ENCODE measurements at places on chromosomes 13 and 19.

- DNase-seq: no peak
Observed at GRCh38 chr13:44785401-44785800, 203.9 kb downstream of the NUFIP1 start.

DNA sequence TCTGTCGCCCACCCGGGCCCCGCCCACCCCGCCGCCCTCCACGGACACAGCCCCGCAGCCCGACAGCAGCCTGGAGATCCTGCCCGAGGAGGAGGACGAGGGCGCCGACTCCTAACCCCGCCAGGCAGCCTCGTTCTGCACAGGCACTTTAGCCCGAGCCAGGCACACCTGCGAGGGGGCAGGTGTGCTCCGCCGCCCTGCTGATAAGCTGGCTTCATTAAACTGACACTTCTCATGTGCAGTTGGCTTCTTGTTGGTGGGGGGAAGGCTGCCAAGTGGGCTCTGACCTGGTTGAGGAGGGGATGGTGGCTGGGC, 8.2 kb downstream of the IL4I1 start:
- DNase-seq: no peak

GRCh38 chr13:29980339-29980738, 129.9 kb upstream of the UBL3 start:
- no peak for DNase-seq

DNA sequence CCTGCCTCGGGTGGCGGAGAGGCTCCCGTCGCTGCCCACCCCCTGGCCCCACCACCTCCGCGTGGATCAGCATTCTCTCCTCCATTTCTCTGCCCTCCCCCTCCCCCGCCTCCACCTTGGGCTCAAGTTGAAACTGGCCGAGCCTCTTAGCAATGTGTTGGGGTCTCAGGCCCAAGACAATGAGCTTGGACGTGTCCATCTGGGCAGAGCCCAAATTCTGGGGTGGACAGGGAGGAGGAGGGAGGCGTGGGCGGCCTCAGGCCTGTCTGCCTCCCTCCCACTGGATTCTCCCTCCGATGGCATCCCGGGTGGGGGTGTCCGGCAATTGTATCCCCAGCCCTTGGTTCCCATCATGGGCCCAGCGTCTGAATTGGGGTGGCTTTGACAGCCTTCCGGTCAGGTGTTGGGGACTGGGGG, 1.2 kb downstream of the CELF5 start:
- DNase-seq: no peak

DNA sequence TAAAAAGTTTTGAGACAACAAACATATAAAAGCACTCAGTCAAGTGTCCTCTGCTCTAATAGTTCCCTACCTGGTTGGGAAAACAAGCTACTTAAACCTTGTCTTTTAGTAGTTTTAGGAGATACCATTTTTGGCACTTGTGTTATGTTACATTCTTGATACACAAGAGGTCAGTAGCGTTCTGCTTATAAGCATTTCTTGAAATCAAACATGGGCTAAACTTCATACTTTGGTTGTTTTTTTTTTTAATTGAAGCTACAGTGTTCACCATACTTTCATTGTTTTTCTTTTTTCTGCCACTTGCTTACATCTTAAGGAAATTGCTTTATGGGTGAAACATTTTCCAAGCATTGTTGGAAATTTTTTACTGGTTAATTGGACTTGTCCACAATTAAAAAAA, 12.9 kb downstream of the NHLRC3 start:
- peak; percentile 24 for DNase-seq

DNA sequence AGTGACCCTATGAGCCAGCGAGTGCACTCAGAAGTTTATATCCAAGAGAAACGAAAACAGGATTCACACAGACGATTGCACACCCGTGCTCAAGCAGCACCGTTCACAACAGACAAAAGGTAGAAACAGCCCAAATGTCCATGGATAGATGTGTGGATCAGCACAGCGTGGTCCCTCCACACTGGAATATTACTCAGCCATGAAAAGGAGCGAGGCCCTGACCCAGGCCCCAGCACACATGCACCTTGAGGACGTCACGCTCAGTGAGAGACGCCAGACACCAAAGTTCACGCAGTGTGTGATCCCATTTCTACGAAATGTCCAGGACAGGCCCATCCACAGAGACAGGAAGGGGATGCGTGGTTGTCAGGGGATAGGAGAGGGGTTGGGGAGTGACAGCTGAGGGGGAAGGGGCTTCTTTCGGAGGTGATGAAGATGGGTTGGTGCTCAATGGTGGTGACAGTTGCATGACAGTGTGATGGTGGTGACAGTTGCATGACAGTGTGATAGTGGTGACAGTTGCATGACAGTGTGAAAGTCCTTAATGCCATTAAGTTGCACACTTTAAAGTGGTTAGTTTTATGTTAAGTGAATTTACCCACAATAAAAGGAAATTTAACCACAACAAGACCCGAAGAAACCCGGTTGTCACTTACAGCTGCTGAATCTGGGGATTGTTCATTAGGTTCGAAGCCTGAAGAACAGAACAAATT, 18.9 kb upstream of the SLC39A3 start:
- no peak for DNase-seq

- DNase-seq: no peak
Observed at GRCh38 chr19:13506471-13506820, at the start of gene CACNA1A. Gene CACNA1A (minus strand): TSS chr19:13506479. CDS start chr19:13506224, 255 bp downstream.

DNA sequence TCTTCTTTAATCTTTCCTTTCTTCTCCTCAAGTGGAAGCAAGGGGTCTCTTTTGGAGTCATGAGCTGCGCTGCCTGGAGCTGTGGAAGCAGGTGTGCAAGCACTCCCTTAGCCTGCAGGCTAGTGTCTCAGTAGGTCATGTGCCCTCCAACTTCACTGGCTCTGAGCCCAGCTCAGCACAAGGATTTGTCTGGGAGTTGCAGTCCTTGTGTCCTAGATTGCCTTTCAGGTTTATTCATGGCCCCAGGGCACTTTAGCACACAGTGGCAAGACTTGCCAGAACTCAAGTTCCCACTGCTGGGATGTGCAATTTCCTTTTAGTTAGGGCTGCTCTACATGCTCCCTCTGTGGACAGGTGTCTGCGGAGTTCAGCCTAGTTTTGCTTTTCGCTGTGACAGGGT, 211.7 kb downstream of the LIG4 start:
- no peak for DNase-seq

GRCh38 chr19:31232180-31232579, 117.1 kb downstream of the TSHZ3 start:
- DNase-seq: peak; percentile 82

- peak; percentile 30 for DNase-seq
Observed at GRCh38 chr13:25733696-25734435, 317.9 kb downstream of the SHISA2 start.

GRCh38 chr13:27200413-27201070, 28.9 kb upstream of the USP12 start:
- peak; percentile 55 for DNase-seq

GRCh38 chr19:38033658-38034491, 126.9 kb downstream of the SIPA1L3 start:
- DNase-seq: peak; percentile 77

DNA sequence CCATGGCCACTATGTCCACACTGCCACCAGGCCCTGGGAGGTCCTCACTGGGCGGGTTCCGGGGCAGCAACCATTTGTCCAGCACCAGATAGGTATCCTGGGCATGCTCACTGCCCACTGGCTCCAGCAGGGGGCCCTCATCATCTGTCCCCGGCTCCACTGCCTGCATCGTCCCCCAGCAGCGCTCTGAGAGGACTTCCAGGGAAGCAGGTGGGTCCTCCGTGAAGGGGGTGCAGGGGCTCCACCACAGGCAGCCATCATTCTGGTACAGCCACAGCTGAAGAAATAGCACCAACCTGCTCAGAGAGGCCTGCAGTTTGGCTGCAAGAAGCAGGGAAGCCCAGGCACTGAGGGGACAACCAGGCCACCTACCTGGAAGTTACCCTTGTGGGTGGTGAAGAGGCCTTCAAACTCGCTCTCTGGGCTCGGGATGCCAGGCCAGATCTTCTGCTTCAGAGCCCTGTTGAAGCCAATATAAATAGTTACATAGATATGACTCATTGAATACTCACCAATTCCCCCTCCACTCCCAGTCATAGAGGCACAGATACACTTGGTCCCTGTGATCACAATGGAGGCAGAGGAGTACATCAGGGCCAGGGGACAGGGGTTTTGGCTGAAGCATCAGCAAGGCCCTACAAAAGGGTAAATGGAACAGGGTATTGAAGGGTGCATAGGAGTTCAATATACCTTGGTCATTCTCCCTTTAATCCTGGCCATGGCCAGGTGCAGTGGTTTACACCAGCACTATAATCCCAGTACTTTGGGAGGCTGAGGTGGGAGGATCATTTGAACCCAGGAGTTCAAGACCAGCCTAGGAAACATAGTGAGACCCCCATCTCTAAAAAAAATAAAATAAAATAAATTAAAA, 4.1 kb downstream of the SWSAP1 start:
- peak; percentile 77 for DNase-seq

GRCh38 chr13:76643596-76643995, 242.6 kb downstream of the KCTD12 start:
- no peak for DNase-seq

DNA sequence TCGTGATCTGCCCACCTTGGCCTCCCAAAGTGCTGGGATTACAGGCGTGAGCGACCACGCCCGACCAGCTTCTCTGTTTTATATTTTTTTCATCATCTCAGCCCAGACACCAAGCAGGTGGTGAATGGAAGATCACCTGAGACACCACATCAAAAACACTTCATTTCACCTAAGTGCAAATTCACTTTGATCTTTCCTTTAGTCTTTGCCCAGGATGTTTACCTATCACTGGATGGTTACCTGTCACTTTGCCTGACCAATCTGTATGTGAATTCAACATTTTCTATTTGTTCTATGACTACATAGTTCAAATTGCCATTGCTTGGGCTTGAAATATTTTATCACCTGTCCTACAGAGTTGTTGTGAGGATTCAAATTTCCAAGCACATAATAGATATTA, 65.7 kb downstream of the PAN3 start:
- DNase-seq: no peak

GRCh38 chr13:80256352-80256932, 84.5 kb downstream of the SPRY2 start:
- no peak for DNase-seq

GRCh38 chr19:17296273-17296672, 7.0 kb downstream of the ABHD8 start:
- peak; percentile 31 for DNase-seq

GRCh38 chr13:108528303-108528702, 101.1 kb upstream of the MYO16 start:
- no peak for DNase-seq

- peak; percentile 100 for DNase-seq
Observed at GRCh38 chr19:44741841-44742329, 6.6 kb upstream of the BCL3 start.

GRCh38 chr13:76129305-76130000, 493.3 kb downstream of the LMO7 start:
- no peak for DNase-seq

DNA sequence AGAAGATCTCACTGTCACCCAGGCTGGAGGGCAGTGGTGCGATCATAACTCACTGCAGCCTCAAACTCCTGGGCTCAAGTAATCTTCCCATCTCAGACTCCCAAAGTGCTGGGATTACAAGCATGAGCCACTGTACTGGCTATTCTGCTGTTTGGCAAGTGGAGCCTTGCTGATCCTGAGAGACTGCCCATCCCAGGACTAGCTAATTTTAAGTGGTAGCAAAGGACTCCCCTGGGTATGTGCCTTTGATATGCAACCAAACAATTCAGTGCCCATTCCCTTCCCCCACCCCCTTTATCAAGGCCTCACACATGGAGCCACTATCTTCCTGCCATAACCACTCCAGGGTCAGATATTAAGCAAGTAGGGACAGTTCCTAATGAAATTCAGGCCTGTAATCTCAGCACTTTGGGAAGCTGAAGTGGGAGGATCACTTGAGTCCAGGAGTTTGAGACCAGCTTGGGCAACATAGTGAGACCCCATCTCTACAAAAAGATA, 17.0 kb upstream of the ZNF460 start:
- no peak for DNase-seq

- DNase-seq: no peak
Observed at GRCh38 chr13:95723438-95723837, 46.5 kb downstream of the DNAJC3 start.

DNA sequence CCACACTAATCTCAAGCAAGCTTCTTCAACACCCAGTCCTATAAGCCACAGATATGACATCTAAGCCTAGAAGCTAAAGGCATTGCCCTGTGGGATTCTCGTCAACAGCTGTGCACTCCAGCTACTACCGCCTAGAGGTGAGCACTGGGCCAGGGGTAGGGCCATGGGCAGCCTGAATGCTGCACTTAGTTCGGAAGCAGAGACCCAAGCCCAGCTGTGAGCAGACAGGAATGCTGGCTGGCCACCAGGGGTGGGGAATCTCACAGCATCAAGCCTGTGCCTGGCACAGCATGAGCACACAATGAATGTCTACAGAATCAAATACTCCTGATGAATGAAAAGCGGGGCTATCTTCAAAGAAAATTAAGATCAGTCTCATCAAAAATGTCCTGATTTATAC, 167.5 kb upstream of the UBL3 start:
- no peak for DNase-seq

GRCh38 chr13:42973581-42973980, 18.5 kb downstream of the EPSTI1 start:
- no peak for DNase-seq

- DNase-seq: no peak
Observed at GRCh38 chr19:38265213-38265861, 964 bp downstream of the SPINT2 start.

GRCh38 chr19:46484656-46485055, 11.0 kb downstream of the PNMA8B start:
- DNase-seq: no peak

GRCh38 chr13:76349700-76350099, 536.5 kb downstream of the KCTD12 start:
- DNase-seq: no peak

GRCh38 chr13:110600261-110600819, 15.0 kb upstream of the NAXD start:
- DNase-seq: no peak

- no peak for DNase-seq
Observed at GRCh38 chr13:74101436-74101835, 32.8 kb downstream of the KLF12 start.

GRCh38 chr13:84934911-84935310, 864.3 kb downstream of the SLITRK6 start:
- DNase-seq: no peak

GRCh38 chr19:8221161-8221560, 12.0 kb downstream of the CERS4 start:
- no peak for DNase-seq

DNA sequence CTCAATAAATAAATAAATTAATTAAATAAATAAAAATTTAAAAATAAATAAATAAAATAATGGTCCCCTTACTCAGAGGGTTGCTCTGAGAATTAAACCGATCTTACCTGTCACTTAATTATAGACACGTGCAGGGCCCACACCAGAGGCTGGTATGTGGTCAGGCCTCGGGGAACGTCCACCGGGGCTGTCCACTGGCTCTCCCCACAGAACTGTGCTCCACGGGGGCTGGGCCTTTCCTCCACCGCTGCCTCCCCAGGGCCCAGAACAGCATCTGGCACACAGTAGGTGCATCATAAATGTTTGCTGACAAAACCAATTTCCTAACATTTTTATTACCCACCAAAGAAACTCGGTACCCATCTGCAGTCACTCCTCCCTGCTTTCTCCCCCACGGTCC, 69.2 kb downstream of the CEBPG start:
- no peak for DNase-seq
